Stimulated activated naive CD8-positive, alpha-beta T cell treated with anti-CD3 and anti-CD28 coated beads, Interleukin-15, Interleukin-2, amounts not matched to agents 100 U/mL and 50 U/mL, for 24 hours (primary cell): ENCODE measurements at places on chromosomes 2 and 18.

GRCh38 chr2:177547122-177547521 is 154.5 kb downstream of the AGPS start:
- DNase-seq: no peak

DNA sequence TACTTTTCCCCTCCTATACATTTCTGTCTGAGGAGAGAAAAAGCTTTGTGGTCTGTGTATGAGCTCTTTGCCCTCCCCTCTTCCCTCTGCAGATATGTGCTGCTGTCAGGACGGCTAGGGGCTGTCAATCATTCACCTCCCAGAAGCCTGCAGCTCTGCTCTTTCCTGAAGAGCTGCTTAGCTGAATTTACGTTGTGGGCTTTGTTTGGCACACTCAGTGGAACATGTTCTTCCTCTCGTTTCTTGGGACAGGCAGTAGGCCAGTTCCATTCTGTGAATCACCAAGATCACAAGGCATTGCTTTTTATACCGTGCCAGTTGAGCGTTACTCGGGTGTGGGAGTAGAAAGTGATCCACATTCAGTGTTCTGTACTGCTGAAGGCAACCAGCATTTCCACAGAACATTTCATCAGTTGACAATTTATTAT is 136.7 kb downstream of the LAMA3 start:
- no peak for DNase-seq

DNA sequence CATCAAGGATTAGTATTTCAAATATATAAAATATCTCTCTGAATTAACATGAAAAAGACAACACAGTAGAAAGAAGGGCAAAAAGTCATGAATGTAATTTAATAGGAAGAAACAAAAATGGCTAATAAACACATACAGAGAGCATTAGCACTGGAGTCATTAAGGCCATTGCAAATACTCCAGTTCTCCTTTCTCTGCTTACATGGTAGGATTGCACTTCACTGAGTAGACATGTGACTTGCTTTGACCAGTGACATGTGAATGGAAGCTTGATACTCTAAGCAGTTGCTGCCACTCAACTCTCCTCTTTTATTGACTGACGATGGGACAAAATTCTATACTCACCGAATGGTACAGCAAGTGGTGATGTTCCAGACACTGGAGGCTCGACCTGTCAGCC is 153.9 kb upstream of the LGALSL start:
- no peak for DNase-seq

- DNase-seq: no peak
Observed at GRCh38 chr2:174490051-174490450, 3.2 kb upstream of the GPR155 start.

DNA sequence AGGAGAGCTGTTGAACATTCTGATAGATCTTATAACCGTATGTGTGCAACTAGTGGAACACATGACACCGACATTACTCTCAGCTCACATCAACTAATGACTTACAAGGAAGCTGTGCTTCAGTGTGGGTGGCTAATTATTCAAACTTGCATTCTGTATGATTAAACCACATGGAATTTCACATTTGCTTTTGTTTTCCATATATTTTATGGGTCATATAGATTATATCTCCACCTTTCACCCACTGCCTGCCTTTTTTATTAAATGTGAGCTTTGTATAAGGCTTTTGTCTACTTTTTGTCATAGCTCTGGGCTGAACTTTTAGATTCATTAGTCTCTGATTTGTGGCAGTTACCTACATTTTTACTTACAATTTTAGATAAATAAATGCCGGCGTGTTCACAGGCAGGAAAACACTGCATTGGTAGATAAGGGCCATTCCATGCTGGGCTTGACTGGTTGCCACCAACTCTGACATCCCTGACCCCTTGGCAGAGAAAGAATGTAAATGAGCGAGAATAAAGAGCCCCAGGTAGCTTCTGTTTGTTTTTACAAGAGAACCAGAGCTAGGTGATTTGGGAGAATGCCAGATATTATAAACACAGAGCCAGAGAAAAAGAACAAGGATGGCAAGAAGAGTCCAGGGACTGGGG is 35.7 kb downstream of the LYPD6 start:
- DNase-seq: no peak

- no peak for DNase-seq
Observed at GRCh38 chr2:102792568-102793208, 30.9 kb downstream of the TMEM182 start.

DNA sequence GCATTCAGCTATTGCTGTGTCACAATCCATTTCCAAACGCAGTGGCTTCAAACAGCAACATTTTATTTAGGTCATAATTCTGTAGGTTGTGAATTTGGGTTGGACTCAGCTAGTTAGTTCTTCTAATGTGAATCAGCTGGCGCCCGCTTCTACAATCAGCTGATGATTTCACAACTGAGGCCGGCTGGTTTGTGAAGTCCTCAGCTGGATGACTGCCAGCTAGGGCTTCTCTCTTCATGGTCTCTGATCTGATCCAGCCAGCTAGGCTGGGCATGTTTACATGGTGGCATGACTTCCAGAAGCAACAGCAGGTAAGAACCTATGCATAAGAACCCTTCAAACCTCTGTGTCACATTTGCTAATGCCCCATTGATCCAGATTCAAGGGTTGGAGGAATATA is 172.0 kb downstream of the SLC4A10 start:
- no peak for DNase-seq

GRCh38 chr2:38274286-38275276 is 102.5 kb downstream of the ATL2 start:
- DNase-seq: peak; percentile 19

GRCh38 chr18:11767935-11768334 is 78.9 kb downstream of the GNAL start:
- DNase-seq: no peak

DNA sequence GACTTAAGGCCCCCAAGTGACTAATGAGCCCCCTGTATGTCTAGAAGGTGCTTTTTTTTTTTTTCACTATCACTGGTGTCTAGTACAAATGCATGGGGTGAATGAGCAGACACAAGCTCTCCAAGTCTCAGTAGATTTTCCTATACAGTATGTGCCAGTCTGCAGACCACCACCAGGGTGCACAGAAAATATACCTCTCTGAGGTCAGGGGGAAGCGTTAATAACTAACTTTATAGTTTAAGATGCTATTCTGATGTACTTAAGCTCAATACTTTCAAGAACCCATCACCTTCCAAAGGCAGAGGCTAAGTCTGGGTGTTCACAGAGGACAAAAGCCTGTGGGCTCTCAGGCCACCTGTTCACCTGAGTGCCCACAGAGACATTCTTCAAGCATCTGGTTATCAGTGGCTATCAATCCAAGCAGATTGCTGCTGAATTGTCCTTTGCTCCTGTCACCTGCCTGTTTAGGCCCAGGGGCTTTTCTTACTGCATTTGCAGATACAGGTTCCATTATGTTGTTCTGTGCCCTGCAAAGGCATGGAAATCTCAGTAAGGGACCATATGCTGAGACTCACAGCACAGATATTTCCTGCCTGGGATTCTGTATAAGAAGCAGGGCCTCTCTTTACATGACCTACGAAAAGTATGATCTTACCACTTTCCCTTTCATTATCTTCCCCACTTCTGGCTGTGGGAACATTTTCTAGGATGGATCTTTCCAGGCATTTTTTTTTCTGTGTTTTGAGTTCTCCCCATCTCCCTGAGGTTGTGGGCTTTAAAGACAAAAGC is 534.6 kb downstream of the TNS1 start:
- no peak for DNase-seq

DNA sequence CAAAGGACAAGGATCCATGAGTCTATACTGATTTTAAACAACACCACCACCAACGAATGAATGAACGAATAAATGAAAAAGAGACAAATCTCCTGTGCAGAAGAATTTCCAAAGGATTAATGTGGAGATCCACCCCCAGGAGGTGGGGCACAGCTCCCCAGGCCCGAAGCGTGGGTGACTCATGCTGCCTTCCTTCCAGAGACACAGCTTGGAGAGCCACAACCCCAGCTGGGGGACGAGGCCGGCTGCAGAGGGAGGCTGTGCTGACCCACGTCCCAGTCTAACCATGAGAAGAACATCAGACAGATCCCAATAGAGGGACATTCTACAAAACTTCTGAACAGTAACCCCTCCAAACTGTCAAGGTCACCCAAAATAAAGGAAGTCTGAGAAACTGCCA is 557.3 kb upstream of the SALL3 start:
- DNase-seq: no peak

DNA sequence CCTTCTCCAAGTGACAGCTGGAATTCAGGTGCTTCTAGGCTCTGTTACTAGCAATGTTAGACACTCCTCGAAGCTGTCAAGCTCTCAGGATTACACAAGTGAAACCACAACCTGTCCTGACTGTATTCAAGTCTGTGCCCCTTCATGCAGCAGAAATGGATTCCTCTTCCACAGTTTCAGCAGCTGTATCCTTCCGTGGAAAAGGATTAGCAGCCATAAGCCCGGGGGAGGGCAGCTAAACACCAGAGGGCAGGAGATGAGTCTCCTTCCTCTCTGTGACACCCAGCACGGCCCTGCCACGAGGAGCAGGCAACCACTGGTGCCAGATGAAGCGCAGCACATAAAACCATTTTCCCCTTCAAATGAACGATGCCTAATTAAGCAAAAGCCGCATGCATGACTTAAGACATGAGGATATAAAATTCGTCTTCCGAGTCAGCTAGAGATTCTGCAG is 1.2 kb downstream of the ST3GAL5 start:
- DNase-seq: peak; percentile 66

DNA sequence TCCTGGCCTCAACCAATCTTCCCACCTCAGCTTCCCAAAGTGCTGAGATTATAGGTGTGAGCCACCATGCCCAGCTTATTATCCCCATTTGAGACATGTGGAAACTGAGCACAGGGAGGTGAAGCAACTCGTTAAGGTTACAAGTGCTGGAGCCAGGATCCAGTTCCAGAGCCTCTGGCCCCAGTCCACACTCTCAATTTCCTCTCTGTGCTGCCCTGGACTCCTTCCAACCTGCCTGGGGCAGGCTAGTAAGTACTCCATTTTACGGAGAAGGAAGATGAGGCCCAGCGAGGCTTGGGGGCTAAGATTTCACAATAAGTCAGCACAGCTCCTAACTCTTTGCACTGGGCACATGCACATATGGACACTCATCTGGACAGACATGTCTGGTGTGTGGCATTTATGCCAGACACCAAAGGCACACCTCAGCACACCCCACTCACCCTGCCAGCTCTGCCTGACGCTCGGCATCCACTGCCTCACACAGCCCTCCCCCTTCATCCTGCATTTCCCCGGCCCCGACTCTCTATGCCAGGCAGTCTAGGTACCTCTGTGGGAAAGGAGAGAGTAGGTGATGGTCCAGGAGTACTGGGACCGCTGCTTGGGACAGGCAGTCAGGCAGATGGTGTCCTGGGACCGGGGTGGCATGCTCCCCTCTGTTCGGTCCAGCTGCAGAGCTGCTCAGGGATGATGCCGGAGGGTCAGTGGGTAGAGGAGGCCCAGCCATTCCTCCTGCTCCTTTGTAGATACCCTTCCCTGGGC is 20.5 kb downstream of the CFAP65 start:
- DNase-seq: no peak

GRCh38 chr18:13216711-13217465 is 1.7 kb upstream of the LDLRAD4 start:
- DNase-seq: peak; percentile 67

GRCh38 chr2:207313947-207314346 is 148.2 kb upstream of the KLF7 start:
- no peak for DNase-seq

DNA sequence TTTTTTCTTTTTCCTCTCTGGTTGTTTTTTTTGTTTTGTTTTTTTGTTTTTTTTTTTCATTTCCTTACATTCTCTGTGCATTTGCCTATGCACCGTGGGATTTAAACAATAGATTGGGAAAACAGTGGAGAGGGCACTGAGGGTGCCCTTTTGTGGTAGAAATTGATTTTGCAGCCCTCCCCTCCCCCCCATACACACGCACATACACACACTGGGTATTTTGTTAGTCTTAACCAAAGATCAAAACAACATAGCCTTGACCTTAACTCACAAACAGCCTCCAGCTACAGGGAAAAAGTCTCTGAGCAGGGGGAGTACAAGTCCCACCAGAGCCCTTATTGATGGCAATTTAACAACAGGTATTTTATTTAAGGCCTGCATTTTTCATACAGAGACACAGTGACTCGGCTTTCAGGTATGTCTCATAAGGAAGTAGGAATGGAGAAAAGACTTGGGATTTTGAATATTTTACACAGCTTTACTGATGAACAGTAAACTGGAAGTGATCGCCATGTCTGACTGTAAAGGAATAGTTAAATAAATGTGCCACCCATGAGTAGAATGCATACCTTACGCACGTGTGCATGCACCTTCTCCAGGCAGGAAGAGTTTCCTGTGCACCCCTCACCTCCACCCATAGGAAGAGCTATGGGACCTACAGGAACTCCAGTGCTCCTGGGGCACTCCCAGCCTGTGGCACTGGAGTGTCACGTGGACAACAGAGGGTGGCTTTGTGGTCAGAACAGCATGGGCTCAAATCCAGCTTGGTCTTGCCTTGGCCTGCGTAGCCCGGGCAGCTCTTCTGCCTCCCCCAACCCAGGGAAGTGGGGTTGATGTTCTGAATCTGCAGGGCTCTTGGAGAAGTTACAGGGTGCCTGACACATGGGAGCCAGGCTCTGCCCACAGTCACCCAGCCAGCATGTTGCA is 266.4 kb downstream of the ANAPC1 start:
- DNase-seq: no peak

GRCh38 chr2:39243469-39244123 is at the start of gene CDKL4:
Gene CDKL4, minus strand, starts transcription at chr2:39243970.
- DNase-seq: peak; percentile 20

DNA sequence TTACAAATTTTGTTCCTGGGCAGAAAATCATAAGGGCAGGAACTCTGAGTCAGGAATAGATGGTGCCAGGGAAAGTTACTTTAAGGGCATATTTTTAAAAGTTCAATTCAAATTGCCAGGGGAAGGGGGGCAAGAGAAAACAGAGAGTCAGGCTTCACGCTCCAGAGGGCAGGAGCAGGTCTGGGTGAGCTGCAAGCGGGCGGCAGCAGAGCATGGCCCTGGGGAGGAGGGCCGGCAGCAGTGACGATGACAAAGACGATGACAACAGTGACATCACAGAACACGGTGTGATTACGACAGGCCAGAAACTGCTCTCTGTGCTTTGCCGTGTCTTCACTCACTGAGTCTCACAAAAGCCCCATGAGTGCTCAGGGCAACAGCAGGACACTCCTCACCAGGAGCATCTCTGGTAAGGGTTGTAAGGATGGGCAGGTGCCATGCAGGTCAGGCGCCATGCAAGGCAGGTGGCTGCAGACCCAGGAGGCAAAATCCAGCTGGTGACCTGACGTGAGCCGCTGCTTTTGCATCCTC is 23.3 kb downstream of the CHST10 start:
- DNase-seq: no peak

DNA sequence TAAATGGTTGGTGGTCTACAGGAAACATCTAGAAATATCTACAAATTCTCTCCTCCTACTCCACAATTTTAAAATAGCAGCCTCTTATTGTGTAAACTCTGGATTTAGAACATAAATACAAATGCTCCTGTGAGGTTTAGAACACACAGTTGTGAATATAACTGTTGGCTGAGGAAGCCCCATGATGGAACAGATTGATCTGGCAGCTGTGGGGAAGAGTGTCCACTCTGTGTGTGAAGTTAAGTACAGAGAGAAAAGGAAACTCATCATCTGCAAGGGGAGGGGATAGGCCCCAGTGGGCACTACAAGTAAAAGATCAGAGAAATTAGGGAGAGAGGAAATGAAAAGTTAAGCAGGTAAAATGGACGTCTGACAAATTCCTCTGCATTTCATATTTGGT is 422.7 kb upstream of the FSHR start:
- DNase-seq: no peak
